Stimulated activated CD4-positive, alpha-beta T cell treated with anti-CD3 and anti-CD28 coated beads, TNF-alpha, amount 100 ng/mL, for 1 hour (primary cell): ENCODE measurements at places on chromosomes 5 and 9.

- no peak for DNase-seq
Observed at GRCh38 chr9:123973590-123974223, 37.9 kb upstream of the LHX2 start.

- no peak for DNase-seq
Observed at GRCh38 chr5:131416729-131417128, 152.9 kb downstream of the CDC42SE2 start.

GRCh38 chr9:113635586-113635985 lies 172.1 kb downstream of the RGS3 start:
- no peak for DNase-seq

GRCh38 chr9:114269023-114269422 lies 53.9 kb upstream of the ORM1 start:
- no peak for DNase-seq

DNA sequence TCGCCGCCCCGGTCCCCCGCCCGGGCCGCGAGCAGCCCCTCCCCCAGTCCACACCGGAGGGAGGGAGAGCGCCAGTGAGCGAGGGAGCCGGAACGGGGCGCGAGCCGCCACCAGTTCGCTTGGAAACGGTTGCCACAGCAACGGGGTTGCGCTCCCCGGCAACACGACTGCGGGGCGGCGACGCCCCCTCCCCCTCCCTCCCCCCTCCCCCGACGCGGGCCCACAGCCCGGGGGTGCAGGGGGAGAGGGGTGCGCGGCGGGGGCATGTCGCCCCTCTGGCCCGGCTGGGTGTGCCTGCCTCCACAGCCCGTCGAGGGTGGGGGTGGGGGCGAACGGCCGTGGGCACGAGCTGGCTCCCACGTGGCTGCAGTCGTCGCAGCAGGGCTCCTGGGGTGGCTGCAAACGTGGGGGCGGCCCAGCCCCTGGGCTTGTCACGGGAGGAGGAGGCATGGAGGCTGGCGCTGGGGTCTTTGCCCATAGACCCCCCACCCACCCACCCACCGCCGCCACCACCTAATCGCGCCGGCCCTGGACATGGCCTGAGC lies 524 bp downstream of the PRR7 start:
- no peak for DNase-seq
